Activated CD8-positive, alpha-beta T cell treated with anti-CD3 and anti-CD28 coated beads, Interleukin-2, amount 10 ng/mL, durations not matched to agents 7 days and 5 days (primary cell): ENCODE measurements at places on chromosomes 6 and 20. TPM values are rescaled to one million over a fixed set of nuclear protein-coding genes. Genes with fewer than 3 reads are reported as not detected.

HFE gene
- total RNA-seq: 4.3 TPM

PPP1R3G gene
- total RNA-seq: 0.11 TPM

SLC18B1 gene
- total RNA-seq: 6.3 TPM

ZNF334 gene
- 1.3 TPM for total RNA-seq

ID4 gene
- not detected for total RNA-seq
